ENCODE measurements at places on chromosomes 2 and 18. TPM values are rescaled to one million over a fixed set of nuclear protein-coding genes. Genes with fewer than 3 reads are reported as not detected.

GRCh38 chr2:145723872-145724271, 1204.0 kb upstream of the ZEB2 start:
- H3K36me3 ChIP-seq: no peaks in the 10 kb centered on the region
- no peak overlapping the region for H3K4me3 ChIP-seq
- no peaks in the 10 kb centered on the region for H3K27me3 ChIP-seq
- no peak for DNase-seq

- H3K27ac ChIP-seq: no peak overlapping the region
- peaks cover 29% of the 10 kb centered on the region for H3K27me3 ChIP-seq
- H3K36me3 ChIP-seq: no peaks in the 10 kb centered on the region
- DNase-seq: no peak
- no peak overlapping the region for H3K4me3 ChIP-seq
- H3K4me1 ChIP-seq: peaks cover under 1% of the 10 kb centered on the region
These were observed 126.0 kb downstream of the GLI2 start for GRCh38 chr2:120861576-120862191.

LRRC30 gene
- total RNA-seq: not detected

- H3K36me3 ChIP-seq: peaks cover 4% of the 10 kb centered on the region
- H3K27me3 ChIP-seq: no peaks in the 10 kb centered on the region
- peak within 1 kb of the TSS; percentile 92 for H3K27ac ChIP-seq
- peak within 1 kb of the TSS; percentile 87 for H3K4me3 ChIP-seq
These were observed at the start of gene TMEM237 for GRCh38 chr2:201643216-201643890. TSS of gene TMEM237 (minus strand) at chr2:201643503. CDS start at chr2:201643400, 103 bp downstream.

Measured in left ventricle myocardium inferior (tissue), 1 donor.